ENCODE measurements at places on chromosomes 2 and 18. TPM values are rescaled to one million over a fixed set of nuclear protein-coding genes. Genes with fewer than 3 reads are reported as not detected.
A peak's percentile ranks its signal among the peaks of the same experiment; 100 is the strongest.

- peak; percentile 96 for DNase-seq
These were observed at the start of gene ST3GAL5 for GRCh38 chr2:85888684-85889626. Gene ST3GAL5 (minus strand): TSS chr2:85888990. CDS start chr2:85888905, 85 bp downstream.

- DNase-seq, result no peak
These were observed 1473.4 kb downstream of the SUCLG1 start for GRCh38 chr2:82985572-82986197.

DNA sequence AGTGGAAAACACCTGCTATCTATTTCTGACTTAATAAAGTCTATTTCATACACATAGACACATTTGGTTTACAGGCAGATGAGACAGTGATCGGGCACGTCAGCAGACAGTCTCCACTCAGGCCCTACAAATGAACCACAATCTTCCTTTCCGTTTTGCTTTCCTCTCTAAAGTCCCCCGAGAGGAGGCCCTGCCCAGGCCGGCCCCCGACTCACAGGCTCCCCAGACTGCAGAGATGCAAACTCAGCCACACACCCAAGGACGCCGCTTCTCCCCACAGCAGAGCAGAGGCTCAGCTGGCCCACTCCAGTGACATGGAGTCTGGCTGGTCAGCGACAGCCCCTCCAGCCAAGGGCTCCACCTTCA, 9.3 kb upstream of the MTERF4 start:
- no peak for DNase-seq

GRCh38 chr2:66547887-66548286, 113.0 kb downstream of the MEIS1 start:
- DNase-seq, result no peak

Gene LIMS3
- 16.6 TPM for total RNA-seq

GRCh38 chr2:120669121-120669952, 66.3 kb upstream of the GLI2 start:
- no peak for DNase-seq

Gene TUBA4B
- total RNA-seq, result not detected

Gene POU3F3
- 0.15 TPM for total RNA-seq

DNA sequence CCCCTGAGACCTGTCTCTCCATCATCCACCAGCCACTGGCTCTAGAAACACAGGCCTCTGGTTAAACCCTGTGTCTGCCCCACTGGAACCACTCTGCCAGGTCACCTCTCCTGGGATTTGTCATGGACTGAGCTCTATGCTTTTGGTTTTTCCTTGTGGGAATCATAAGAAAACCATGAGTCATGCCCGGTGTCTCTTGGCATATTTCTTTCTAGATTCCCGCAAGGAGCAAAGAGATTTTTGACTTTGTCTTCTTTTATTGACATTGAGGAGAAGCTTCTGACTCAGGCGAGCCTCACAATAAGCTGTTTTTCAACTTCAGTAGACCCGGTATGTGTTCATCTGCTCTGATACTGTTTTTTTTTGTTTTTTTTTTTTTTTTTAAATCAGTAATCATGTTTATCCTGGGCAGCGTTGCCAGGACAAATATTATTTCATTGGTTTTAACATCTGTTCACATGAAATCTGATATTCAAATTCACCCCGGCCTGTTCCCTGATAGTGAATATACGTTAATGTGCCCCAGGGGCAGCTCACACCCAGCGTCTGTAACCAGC, 207.1 kb downstream of the ACKR3 start:
- peak; percentile 84 for DNase-seq

DNA sequence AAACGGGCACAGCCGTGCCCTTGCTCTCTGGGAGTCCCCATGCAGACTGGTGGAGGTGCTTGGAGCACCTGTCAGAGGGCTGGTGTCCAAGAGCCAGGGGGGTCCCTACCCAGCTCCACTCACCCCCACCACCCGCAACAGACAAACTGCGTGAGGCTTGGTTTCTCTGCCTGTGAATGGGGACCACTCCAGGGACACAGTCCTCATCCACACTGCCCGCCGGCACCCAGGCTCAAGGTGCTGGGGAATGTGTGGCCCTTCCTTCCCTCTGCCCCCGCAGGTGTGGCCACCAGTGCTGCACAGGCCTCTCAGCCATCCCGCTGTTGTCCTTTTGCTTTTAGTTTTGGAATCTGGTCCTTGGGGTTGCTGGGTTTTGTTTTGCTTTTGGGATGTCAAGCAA, 136.5 kb upstream of the ZNF236 start:
- no peak for DNase-seq

- no peak for DNase-seq
These were observed 151.1 kb downstream of the PRKCE start for GRCh38 chr2:45802499-45803138.

DNA sequence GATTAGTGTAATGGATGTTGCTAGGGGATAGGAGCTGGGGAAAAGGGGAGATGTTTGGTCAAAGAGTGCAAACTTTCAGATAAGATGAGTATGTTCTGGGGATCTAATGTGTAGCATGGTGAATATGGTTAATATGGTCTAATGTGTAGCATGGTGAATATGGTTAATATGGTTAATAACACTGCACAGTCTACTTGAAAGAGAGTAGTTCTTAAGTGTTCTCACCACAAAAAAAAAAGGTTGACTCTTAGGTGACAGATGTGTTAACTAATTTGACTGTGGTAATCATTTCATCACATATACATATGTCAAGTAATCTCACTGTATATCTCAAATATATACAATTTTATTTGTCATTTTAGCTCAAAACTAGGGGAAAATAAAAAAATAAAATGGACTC, 121.3 kb upstream of the CD226 start:
- DNase-seq, result no peak

DNA sequence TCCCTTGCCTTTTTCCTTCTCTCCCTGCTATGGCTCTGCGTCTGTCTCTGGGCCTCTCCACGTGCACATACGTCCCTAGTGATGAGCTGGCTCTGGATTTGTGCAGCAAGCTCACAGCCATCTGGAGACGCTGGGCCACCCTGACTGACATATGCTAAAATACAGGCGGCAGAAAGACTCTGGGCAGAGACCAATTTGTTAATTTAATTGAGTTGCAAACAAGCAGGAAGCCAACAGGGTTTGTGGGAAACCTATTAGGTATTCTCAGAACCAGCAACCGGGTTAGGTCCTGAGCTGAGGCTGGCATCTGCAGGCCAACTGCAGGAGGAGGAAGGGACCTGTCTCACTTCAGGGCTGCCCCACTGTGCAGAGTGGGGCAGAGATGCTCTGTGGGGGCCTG, 53.5 kb upstream of the SMAD2 start:
- no peak for DNase-seq

Gene BCL11A
- total RNA-seq, result 2.0 TPM

- DNase-seq, result no peak
These were observed 105.8 kb upstream of the PID1 start for GRCh38 chr2:229376866-229377265.

DNA sequence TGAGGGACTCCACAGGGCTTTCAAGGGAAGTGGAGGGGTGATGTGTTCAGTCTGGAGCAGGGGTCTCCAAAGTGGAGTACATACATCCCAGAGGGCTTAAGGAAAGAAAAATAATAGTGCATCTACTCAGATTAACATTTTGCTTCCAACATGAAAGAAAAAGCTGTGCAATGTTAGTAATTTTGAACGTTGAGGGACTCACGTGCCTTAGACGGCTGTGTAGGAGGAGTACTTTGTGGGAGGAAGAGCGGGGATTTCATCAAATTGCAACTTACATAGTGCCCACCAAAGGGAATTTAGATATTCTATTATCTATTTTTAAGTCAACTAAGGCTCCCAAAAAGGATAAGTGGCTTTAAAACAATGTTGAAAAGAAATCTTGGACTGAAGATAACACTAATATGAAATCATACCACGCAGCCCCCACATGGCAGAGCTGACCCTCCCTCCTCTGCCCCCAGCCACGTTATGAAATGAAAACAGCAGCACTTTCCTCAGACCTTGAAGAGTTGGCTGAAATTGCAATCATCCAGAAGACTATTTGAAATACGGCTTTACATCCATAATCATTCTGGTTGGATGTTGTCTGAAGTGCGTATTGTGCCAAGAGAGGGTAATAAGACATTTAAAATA, 42.9 kb downstream of the MEX3C start:
- no peak for DNase-seq

DNA sequence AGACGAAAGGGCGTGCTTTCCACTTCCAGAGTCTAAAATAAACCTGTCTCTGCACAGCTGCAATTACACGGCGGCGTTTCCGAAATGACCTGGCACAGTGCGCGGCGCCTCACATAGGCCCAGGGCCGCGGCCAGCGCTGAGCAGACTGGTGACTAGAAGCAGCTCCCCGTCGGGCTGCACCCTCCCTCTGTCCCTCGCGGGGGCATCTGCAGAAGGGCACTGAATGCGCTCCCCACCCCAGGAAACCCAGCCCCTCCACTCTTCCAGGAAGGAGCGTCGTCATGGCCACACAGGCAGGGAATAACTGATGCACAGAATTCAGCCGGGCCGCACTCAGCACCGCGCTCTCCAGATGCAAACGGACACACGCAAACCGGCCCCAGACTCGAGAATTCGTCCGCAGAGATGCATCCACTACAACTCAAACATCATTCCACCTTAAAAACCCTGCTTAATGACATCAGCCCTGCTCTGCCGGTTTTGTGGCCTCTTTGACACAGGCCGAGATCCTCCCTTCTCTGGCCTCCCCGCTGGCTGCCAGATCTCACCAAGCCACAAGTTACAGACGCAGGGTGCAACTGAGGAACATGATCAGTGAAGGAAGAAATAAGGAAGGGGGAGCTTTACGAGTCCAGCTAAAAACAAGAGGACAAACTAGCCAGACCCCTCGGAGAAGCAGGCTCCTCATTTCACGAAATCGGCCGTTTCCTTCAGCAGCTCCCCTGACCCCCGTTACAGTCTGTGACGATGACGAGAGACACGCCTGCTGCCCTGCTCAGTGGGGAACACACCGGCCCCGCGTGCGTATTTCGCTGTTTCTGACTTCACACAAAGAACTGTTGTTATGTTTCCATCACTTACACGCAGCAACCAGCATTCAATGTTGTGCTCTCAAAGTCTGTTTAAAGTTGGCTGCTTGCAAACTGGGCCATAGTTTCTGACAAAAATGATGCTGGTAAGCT, 40.2 kb downstream of the MBP start:
- DNase-seq, result no peak

Gene GPR39
- 0.42 TPM for total RNA-seq

GRCh38 chr18:58254873-58255511, 211.0 kb downstream of the NEDD4L start:
- no peak for DNase-seq

DNA sequence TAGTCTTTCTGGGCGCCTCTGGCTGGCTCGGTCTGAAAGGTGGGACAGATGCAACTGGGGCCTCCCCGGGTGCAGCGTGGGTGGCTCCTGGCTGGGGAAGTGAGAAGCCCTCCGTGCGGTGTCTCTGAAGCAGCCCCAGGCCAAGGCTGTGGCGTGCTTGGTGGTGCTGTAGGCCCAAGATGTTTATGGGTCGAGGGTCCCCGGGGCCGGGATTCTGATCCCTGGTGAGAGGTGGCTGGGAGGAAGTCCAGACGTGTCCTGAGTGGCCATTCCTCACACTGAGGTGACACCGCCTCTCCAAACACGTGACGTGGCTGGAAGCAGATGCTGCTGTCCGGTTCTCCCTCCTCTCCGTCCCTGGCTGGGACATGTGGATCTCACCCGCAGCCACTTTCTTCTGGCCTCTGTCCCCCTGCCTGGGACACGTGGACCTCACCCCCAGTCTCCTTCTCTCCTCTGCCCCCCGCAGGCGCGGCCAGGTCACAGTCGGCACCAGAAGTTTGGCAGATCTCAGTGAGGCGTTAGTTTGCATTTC, 12.6 kb downstream of the RTP5 start:
- DNase-seq, result no peak

- no peak for DNase-seq
These were observed 212.9 kb upstream of the STON1 start for GRCh38 chr2:48316753-48317750.

Gene SPATA3
- not detected for total RNA-seq

Gene MYL12B
- 259 TPM for total RNA-seq

- no peak for DNase-seq
These were observed 1.7 kb upstream of the MLPH start for GRCh38 chr2:237485304-237485703.

DNA sequence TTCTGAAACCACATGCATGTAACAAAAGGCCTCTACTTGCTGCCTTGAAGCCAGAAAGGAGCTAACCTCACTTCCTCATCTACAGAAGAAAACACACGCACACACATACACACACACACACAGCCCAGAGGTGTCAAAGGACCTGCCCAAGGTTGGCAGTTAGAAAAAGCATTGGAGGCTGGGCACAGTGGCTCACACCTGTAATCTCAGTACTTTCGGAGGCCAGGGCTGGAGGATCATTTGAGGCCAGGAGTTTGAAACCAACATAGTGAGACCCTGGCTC, 125.9 kb upstream of the RNF152 start:
- no peak for DNase-seq

DNA sequence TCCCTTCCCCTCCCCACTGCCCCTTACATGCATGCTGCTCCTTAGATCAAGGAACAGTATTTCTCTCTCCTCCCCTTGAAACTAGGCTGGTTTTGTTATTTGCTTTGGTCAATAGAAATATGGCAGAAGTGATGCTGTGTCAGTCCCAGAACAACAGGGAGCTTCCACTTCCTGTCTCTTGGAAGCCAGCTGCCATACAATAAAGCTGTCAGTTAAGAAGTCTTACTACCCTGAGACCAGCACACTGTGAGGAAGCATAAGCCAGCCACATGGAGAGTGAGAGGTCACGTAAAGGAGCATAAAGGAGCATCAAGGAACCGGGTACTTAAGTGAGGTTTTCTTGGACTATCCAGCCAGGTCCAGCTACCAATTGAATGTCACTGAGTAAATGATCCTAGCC, 126.6 kb downstream of the NOL4 start:
- DNase-seq, result no peak

- no peak for DNase-seq
These were observed 33.5 kb downstream of the ODC1 start for GRCh38 chr2:10414591-10414990.

DNA sequence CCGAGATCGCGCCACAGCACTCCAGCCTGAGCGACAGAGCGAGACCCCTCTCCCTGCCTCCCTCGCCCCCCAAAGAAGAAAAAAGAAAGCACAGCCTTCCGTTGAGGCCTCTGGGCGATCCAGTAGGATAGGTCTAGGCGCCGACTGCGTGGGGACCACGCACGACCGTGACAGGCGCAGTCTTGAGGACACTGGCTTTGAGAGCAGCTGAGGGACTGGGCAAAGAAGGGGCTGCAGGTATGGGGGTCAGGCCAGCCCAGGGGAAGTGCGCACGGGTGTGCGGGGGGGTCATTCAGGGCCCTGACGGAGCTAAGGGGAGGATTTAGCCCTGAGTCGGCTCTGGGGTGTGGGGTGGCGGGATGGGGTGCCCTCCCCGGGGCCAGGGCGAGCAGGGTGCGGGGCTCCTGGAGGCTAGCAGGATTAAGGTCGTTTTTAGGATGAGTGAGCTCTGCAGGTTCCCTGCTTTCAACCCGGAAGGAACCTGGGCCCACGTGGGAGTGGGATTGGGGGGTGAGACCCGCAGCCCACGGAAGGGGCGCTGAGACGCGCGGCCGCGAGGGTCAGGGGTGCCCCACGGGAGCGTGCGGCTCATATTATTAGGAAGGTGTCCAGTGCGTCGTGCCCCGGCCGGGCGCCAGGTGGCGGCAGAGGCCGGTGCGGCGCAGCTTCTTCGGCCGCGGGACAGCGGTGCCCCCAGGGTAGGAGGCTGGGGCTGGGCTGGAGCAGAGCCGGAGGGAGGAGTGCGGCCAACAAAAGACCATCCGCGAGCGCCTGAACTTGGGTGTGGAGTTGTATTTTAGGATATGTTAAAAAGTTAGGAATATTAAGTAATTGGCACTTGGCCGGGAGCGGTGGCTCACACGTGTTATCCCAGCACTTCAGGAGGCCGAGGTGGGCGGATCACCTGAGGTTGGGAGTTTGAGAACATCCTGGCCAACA, 20.5 kb upstream of the ZNF236 start:
- peak; percentile 67 for DNase-seq

Data from aorta (tissue), 5 donors.